ENCODE measurements at places on chromosomes 12 and 14. TPM values are rescaled to one million over a fixed set of nuclear protein-coding genes. Genes with fewer than 3 reads are reported as not detected.

The NINJ2 gene
- total RNA-seq: 4.8 TPM

GRCh38 chr14:61387076-61387475 is 65.7 kb downstream of the PRKCH start:
- no peak for DNase-seq

- no peak for DNase-seq
Observed at GRCh38 chr12:78315028-78315427, 484.3 kb downstream of the NAV3 start.

GRCh38 chr12:86186449-86186848 is 69.7 kb downstream of the MGAT4C start:
- no peak for DNase-seq

GRCh38 chr14:20440465-20440864 is 4.5 kb upstream of the KLHL33 start:
- no peak for DNase-seq
